ENCODE measurements at places on chromosomes 11 and 22.

DNA sequence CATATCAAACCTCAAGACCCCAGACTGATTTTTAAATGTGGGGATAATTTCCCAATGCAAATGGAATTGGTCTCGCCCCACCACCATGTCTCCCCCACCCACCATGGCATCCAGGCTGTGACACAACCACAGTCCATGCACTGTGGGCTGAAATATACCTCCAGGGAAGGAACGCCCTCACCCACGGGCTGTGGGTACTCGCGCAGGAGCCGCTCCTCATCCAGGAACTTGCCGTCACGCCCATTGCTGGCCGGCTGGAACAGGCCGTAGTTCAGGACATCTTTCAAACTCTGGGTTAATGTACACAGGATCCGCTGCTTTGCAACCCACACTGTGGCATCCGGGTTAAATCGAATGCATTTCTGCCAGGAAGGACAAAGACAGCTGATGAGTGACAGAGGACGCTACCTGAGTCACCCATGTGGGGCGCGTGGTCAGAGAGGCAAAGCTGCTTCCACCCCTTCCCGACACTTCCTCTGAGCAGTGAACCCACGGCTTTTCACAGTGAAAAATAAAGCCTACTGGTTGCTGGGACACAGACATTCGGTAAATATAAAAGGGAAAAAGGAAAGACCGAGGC lies 133.6 kb downstream of the SHANK2 start:
- no peak for DNase-seq

GRCh38 chr11:58659404-58659803 lies 36.9 kb downstream of the CNTF start:
- DNase-seq: no peak

- DNase-seq: no peak
Measured at GRCh38 chr11:45446998-45447397, 160.9 kb upstream of the SYT13 start.

GRCh38 chr11:17015627-17016126 lies 1.5 kb upstream of the PLEKHA7 start:
- DNase-seq: no peak

GRCh38 chr22:22366537-22366936 lies 122.0 kb downstream of the VPREB1 start:
- DNase-seq: no peak

- DNase-seq: no peak
Measured at GRCh38 chr11:1888811-1889210, 2.9 kb downstream of the PRR33 start.
